HFFc6 (cell line): ENCODE measurements at places on chromosomes 1 and 21.
A peak's percentile ranks its signal among the peaks of the same experiment; 100 is the strongest.

- DNase-seq: no peak
Observed at GRCh38 chr1:15627343-15627988, 10.2 kb downstream of the DDI2 start.

DNA sequence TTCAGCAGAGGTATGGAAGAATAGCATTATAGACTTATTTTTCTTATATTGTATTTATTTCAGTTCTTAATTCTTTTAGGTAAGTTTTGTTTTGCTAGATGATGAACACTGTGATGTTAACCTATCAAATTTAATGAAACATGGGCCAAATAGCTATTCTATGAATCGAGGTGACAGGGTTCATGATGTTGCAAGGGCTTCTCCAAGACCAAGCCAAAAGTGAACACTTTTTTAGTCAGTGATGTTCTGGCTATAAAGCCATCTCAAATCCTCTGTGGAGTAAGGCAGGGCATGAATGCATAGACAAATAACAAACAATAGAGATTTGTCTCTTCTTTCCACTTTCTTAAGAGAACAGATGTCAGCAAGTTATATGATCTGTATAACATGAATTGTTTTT lies 26.7 kb downstream of the C1orf146 start:
- no peak for DNase-seq

- no peak for DNase-seq
Observed at GRCh38 chr1:96290033-96290432, 431.6 kb upstream of the PTBP2 start.

- DNase-seq: peak; percentile 86
Observed at GRCh38 chr1:173193639-173194038, 13.5 kb downstream of the TNFSF4 start.

- DNase-seq: peak; percentile 75
Observed at GRCh38 chr1:164576291-164577271, 17.6 kb downstream of the PBX1 start.
